ENCODE measurements at places on chromosomes 16 and 17.

GRCh38 chr17:62882284-62882683 is 74.2 kb upstream of the MARCHF10 start:
- DNase-seq, result no peak

- no peak for DNase-seq
Measured at GRCh38 chr16:85284141-85284817, 172.0 kb upstream of the CIBAR2 start.

DNA sequence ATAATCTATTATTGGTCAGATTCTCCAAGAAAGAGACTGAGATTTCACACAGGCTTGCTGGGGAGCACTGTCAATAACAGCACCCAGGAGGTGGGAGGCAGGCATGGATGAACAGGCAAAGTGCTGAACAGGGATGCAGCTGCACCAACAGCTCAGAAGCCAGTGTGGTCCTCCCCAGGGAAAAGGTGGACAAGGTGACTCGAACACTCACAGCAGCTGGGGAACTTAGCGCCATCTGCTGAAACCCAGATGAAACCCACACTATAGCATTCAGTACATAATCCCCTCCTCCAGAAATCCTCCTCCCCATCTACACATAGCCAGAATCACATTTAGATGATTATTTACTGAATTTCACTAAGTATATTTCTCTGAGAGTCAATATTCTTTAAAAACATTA is 255.2 kb upstream of the WSB1 start:
- DNase-seq, result no peak

- no peak for DNase-seq
Measured at GRCh38 chr17:4326608-4327007, 39.9 kb downstream of the UBE2G1 start.

GRCh38 chr17:80555266-80555665 is 10.6 kb downstream of the RPTOR start:
- no peak for DNase-seq

GRCh38 chr16:10780628-10781027 is 37.0 kb downstream of the NUBP1 start:
- DNase-seq, result no peak

DNA sequence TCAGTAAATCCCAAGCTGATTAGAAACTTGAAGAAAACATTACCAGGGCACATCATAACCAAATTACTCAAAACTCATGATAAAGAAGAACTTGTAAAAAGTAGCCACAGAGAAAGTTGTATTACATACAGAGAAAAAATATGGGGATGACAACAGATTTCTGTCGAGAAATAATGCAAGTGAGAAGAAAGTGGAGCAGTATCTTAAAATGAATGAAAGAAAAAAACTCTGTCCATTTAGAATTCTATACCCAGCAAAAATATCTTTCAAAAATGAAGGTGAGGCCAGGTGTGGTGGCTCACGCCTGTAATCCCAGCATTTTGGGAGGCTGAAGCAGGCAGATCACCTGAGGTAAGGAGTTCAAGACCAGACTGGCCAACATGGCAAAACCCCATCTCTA is 165.9 kb downstream of the PARN start:
- DNase-seq, result no peak
